GM13977 (cell line): ENCODE measurements at places on chromosomes 16 and 17.

- no peak for DNase-seq
These were observed 19.1 kb upstream of the NCBP3 start for GRCh38 chr17:3865176-3865575.

DNA sequence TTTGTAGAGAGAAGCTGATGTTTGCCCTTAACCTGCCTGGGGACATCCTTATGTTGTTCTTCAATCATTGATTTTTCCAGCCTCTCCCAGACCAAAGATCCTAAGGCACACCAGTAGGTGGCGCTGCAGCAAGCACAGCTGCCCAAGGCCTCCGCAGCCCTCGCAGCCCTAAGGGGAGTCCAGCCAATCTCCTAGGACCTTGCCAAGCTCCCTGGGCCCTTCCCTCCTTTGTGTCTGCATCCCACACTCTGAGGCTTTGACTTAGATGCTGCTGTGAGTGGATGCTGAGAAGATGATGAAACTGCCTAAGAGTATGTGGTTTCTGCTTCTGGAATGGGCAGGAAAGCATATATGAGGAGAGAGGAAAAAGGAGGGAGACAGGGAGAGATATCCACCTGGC is 47.1 kb downstream of the SPACA3 start:
- no peak for DNase-seq

DNA sequence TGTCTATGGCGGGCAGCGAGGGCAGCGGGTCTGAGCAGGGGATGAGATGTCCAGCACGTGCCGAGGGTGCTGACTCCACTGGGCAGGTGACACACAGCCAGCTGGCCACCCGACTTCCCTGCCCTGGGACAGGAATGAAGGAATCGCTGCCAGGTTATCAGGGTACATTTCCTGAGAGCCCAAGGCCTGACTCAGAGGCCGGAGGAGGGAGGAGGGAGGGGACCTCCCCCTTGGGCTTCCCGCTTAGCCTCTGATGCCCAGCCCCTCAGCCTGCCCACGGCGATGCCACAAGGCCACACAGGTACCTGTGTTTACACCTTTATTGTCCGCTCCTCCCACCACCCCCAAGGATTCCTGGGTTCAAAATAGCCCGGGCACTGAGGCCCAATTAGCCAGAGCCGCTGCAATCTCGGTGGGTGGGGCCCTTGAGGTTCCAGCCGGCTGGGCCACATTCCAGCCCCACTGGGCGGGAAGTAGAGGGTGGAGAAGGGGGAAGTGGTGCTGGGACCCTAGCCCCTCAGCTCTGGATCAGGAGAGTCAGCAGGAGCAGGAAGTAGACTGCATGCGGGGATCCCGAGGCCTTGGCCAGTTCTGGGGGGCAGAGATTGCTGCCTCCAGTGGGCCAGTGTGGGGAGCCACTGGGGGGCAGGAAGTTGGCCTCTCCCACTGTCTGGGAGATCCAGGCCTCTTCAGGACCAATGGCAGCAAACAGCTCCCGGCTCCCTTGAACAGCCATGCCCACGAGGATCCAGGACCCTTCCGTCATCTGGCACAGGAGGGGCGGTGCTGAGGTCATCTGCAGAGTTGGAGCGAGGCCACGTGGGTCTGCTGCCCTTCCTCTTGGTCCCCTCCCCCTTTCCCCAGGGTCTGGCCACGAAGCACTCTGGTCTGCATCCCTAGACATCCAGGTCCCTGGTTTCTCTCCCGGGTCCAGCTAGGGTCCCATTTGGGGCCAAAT is 3.4 kb upstream of the PRSS8 start:
- no peak for DNase-seq

DNA sequence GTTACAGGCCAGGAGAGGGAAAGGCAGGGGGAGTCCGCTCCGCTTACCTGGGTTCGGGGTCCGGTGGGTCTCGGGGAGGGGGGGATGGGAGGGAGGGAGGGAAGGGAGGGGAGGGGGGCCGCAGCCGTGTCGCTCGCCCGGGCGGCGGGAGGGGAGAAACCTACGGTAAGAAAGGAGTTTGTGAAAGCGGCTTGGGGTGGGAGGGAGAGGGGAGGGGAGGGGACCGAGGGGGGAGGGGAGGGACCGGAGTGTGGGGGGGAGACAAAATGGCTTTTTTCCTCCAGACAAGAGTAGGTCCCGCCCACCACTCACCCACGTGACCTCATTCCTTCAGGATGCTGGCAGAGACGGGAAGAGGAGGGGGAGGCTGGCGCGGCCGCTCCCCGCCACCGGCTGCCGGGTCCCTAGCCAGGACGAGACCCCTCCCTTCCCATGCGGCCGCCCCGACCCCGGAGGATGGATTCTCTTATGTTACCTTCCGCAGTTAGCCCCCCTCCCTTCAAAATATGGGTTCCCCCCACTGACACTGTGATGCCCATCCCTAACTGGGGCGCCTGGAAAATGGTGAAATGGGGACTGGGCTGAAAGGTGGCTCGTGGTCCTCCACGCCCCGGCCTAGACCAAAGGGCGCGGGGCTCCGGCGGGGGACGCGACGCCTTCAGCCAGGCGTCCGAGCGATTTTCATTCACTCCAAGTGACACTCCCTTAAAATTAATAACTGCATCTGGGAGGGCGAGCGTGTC is at the start of gene PCGF2:
Gene PCGF2, minus strand, starts transcription at position 188 of the 743 bp plus-strand sequence. CDS start 7,934 bp downstream, outside the sequence.
- DNase-seq = no peak

DNA sequence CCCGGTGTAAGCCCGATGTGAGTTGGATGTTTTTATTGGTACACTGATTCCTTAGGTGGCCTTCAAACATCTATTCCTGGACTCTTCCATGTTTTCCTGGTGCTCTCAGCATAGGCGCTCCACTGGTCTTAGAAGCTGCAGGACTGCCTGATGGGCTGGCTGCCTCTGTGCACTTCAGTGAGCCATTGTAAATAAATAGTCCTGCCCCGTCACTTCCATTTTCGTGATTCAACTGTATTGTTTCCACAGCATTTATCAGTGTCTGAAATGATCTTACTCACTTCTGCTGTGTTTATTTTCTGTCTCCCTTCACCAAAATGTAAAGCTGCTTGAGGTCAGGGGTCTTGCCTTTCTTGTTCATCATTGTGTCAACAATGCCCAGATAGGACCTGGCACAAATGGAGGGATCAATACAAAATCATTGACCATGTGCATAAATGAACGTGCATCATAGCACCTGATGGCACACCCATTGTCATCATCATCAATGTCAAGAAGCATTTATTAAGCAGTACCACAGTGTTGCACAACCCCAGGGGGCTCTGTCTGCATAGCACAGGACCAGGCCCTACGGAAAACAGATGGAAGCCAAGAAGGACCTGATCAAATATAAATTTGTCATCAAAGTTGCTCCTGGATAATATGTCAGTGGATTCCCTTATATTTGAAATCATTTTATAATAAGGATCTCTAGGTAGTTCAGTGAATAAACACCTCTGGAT is 66.6 kb upstream of the CPHXL start:
- DNase-seq = no peak

DNA sequence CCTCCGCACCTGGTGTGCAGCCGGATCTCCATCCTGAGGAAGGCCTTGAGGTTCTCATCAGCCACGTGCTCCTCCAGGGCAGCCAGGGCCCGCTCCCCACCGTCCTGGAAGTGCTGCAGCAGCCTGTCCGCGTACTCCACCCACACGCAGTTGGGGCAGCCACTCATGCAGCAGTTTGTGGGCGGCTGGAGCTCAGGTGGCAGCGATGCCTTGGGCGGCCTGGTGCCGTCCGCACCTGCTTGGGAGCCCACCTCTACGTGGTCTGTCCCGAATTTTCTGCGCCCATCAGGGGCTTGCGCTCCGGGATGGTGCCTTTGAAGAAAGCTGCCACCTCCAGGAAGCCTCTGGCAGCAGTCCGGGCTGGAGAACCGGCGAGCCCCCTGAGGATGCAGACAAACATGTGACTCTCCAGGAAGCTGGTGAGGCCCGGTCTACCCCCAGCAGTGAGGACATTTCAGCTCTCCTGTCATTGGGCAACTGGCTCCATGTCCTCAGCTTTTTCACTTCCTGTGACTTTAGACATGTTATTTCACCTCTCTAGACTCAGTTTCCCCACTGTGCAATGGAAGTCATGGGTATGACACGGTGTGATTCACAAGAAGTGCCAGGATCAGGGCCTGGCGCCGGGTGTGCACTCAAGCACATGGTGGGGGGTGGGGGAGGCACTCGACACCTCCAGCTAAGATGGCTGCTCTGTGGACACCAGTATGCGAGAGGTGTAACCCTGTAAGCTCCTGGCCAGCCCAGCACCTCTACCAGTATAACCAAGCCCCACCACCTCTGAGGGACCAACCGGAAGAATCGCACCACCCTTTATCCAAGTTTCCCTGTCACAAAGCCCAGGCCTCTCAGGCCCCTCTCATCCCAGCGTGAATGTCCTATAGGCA is 957 bp downstream of the OXLD1 start:
- no peak for DNase-seq

GRCh38 chr16:70685938-70686375 is at the start of gene MTSS2:
Gene MTSS2 (minus strand): TSS chr16:70686053. CDS start chr16:70685791, 262 bp downstream.
- DNase-seq = peak; percentile 72

DNA sequence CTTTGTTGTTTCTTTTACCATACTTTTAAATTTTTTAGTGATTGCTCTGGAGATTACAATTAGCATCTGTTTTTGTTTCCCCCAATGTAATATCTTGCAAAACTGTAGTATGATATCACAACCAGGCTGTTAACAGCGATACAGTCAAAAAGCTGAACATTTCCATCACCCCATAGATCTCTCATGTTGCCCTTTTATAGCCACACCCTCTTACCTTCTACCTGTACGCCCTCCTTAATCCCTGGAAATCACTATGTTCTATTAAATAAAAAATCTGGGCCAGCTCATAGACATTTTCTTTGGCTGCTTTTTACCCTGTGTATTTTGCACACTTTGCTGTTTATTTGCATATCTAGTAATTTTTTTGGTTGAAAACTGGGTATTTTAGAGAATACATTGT is 67.2 kb upstream of the NACA2 start:
- no peak for DNase-seq

GRCh38 chr17:45341533-45342158 is 24.8 kb upstream of the MAP3K14 start:
- no peak for DNase-seq

GRCh38 chr17:82856361-82856760 is 16.5 kb upstream of the ZNF750 start:
- no peak for DNase-seq

DNA sequence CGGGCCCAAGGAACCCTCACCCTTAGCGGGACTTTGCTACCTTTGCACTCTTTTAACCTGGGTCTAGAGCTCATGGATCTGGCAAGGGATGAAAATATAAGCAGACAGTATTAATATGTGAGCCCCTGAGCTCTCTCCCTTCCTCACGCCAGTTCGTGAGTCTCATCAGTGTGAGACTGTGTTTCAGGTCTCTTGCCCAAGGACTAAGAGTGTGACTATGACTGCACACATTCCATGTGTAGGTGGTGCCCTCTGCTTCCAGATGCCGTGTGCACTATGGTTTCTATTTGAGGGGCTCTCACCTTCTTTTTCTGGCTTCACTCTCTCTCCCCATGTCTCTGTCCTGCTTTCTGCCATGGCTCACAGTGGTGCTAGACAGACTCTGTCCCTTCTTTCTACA is 40.5 kb downstream of the DHRS7B start:
- DNase-seq = no peak

GRCh38 chr16:53925526-53925925 is 221.6 kb downstream of the FTO start:
- DNase-seq = no peak

DNA sequence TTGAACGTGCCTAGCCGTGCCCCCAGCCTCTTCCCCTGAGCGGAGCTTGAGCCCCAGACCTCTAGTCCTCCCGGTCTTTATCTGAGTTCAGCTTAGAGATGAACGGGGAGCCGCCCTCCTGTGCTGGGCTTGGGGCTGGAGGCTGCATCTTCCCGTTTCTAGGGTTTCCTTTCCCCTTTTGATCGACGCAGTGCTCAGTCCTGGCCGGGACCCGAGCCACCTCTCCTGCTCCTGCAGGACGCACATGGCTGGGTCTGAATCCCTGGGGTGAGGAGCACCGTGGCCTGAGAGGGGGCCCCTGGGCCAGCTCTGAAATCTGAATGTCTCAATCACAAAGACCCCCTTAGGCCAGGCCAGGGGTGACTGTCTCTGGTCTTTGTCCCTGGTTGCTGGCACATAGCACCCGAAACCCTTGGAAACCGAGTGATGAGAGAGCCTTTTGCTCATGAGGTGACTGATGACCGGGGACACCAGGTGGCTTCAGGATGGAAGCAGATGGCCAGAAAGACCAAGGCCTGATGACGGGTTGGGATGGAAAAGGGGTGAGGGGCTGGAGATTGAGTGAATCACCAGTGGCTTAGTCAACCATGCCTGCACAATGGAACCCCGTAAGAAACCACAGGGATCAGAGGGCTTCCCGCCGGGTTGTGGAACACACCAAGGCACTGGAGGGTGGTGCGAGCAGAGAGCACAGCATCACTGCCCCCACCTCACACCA is 724 bp downstream of the GAA start:
- DNase-seq = peak; percentile 66

GRCh38 chr16:78686601-78687000 is 587.1 kb downstream of the WWOX start:
- no peak for DNase-seq

DNA sequence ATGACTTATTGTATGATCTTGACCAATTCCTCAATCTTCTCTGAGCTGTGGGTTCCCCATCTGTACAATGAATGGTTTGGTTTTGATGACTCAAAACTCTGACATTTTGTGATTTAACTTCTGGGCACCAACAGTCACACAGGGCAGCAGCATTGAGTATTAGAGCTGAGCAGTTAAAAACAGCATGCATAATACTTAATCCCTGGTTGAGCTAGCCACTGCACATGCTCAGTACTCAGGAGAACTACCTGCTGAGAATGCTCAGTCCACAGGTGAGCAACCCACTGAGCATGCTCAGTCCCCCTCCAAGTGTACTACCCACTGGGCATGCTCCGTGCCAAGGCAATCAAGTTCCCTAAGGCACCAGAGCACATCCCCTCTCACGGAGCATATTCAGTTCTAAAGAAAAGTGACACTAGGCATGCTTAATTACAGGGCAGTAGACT is 68.7 kb downstream of the AIPL1 start:
- DNase-seq = no peak

GRCh38 chr16:30786936-30787612 is at the start of gene ZNF629:
Gene ZNF629 (minus strand): TSS chr16:30787205. CDS start chr16:30784482, 2,723 bp downstream.
- DNase-seq = no peak

DNA sequence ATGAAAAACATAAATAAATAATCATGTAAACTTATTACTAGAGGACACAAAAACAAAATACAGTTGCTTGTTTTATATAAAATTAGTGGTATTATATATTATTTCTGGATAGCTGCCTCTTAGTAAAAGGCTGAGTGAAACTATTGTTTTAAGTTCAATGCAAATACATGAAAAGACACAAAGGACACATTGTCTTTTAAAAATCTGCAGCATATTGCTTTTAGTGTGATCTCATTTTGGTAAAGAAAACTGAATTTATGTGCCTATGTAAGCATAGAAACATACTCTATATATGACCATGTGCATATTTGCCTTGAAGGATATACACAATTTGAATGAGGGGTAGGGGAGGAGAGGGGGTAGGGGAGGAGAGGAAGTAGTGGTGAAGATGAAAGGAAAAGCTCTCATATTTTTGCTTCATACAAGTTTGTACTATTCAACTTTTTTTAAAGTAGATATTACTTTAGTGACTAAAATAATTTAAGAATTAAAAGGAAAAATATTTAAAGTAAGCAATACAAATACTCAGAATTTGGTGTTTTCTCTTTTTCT is 5.8 kb downstream of the ABCA10 start:
- no peak for DNase-seq

- DNase-seq = no peak
These were observed 16.1 kb downstream of the PIP4K2B start for GRCh38 chr17:38783227-38783626.

GRCh38 chr16:69744363-69745231 is 10.1 kb downstream of the NOB1 start:
- no peak for DNase-seq

GRCh38 chr16:31253642-31254045 is 6.1 kb upstream of the ITGAM start:
- no peak for DNase-seq

GRCh38 chr17:1755827-1756262 is 6.0 kb upstream of the SERPINF1 start:
- DNase-seq = no peak
